Right renal cortex interstitium (tissue), 3 donors: ENCODE measurements at places on chromosomes 5 and 9. TPM values are rescaled to one million over a fixed set of nuclear protein-coding genes. Genes with fewer than 3 reads are reported as not detected.

Gene ALDH1A1
- 327 TPM for polyA plus RNA-seq

Gene IL9
- polyA plus RNA-seq = not detected

DNA sequence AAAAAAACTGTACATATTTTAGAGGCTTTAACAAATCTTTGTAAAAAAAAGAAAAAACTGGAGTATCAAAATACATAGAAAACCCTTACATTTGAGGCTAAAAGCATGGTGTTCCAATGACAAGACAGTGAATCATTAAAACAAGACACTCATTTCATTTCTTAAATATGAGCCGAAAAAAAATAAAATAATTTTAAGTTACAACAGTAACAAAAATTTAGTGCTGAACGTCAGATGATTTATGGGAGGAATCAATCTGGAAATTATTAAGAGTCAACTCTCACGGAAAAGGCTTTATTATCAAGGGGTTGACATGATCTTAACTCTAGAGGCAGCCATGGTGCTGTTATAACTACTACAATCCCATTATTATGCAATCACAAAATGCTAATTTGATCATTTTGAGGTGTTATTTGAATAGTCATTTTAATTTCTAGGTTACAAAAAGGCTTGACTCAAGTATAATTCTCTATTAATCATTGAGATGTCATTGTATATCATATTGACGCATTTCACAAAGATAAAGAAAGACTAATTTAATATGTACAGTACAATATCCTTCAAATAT lies 51.9 kb downstream of the MAPKAP1 start:
- no peak for DNase-seq

DNA sequence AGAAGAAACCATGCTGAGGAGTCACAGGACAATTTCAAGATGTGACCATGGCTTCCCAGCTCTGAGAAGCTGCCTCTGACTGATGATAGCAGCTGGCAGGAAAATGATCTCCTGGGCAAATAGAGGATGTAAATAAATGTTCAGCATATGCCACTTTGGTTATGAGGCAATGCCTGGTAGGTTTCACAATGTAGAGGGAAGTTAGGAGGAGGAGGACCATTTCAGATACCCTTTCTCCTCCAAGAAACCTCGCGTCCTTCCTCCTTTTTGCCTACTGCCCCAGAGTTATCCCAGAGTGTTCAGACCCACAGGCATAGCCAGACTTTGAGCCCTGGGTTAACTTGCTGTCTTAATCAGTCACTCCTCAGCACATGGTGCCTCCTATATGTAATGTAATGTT lies 541.6 kb upstream of the DAP start:
- no peak for DNase-seq

- no peak for DNase-seq
Observed at GRCh38 chr5:99949969-99950524, 585.1 kb upstream of the FAM174A start.

GRCh38 chr5:159456722-159457465 lies 126.6 kb upstream of the IL12B start:
- DNase-seq = no peak

DNA sequence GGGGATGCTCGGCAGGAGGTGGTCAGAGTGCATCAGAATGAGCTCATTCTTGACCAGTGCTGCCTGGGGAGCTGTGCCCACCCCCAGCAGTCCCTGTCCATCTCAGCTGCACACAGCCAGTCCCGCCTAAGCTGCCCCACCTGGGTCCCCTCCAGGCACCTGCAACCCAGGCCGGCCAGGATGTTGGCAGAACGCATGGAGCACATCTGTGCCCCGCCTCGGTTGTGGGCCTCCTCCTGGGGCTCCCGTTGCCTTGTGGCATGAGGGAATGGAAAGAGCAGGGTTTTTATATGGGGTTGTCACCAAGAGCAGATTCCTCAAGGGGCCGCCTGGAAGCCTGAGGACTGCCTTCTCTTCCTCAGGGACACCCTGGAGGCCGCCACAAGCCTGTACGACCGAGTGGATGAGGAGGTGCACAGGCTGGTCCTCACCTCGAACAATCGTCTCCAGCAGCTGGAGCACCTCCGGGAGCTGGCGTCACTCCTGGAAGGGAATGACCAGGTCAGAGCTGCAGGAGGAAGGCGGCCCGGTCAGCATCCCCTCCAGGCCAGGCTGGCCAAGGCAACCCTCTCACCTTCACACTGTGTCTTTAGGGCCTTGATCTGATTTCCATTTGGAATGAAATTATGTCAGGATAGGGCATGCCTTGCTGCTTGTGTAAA lies 34.8 kb upstream of the LRRC14B start:
- no peak for DNase-seq

DNA sequence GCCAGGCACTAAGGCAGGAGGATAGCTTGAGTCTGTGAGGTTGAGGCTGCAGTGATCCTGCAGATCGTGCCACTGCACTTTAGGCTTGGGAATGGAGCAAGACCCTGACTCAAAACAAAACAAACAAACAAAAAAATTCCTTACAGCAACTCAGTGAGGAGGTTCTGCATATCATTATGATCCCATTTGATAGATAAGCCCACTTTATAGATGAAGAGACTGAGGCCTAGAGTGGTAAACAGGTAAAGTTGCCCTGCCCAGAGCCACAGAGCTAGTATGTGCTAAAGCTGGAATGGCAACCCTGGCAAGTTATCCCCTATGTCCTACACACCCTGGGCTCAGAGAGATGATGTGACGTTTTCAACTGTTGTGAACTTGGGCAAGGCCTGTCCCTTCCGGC lies 7.2 kb downstream of the AIF1L start:
- no peak for DNase-seq

- DNase-seq = no peak
Observed at GRCh38 chr5:75567710-75568109, 43.5 kb upstream of the ANKDD1B start.

GRCh38 chr9:36899406-36899805 lies 134.7 kb downstream of the PAX5 start:
- no peak for DNase-seq
